Anterior cingulate cortex (tissue), 58 donors: ENCODE measurements at places on chromosomes 1 and 21.

- no peak for DNase-seq
These were observed 67.4 kb downstream of the DMRTB1 start for GRCh38 chr1:53526451-53527101.

DNA sequence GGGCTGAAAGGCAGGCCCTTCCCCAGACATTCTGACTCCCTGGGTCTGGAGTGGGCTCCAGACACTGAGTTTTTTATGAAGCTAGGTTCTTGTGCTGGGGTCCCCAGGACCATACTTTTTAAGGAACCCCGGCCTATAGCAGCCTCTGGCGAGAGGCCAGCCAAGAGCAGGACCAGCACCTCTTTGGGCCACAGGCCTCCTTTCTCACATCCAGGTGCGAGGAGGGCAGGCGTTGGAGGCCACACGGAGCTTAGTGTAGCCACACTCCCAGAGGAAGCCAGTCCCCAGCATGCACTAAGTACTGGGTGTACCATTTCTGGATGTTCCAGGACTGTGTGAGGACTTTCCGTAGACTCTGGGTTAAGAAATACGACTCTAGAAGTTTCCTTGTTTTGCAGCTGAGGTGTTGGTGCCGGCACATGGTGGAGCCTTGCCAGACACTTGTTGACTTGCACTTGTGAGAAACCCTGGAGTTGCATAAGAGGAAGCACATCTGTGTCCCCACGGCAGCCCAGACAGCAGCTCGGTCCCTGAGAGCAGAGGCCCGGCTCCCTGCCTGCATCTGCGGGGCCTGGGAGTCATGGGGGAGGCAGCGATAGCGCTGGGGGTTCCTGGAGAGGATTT, 122.2 kb upstream of the VAMP3 start:
- DNase-seq, result no peak

GRCh38 chr1:58000116-58000515, 546.4 kb downstream of the OMA1 start:
- DNase-seq, result no peak

GRCh38 chr1:155471891-155472290, 90.7 kb downstream of the ASH1L start:
- no peak for DNase-seq

- no peak for DNase-seq
These were observed 9.7 kb upstream of the ATAD3B start for GRCh38 chr1:1461721-1462317.

DNA sequence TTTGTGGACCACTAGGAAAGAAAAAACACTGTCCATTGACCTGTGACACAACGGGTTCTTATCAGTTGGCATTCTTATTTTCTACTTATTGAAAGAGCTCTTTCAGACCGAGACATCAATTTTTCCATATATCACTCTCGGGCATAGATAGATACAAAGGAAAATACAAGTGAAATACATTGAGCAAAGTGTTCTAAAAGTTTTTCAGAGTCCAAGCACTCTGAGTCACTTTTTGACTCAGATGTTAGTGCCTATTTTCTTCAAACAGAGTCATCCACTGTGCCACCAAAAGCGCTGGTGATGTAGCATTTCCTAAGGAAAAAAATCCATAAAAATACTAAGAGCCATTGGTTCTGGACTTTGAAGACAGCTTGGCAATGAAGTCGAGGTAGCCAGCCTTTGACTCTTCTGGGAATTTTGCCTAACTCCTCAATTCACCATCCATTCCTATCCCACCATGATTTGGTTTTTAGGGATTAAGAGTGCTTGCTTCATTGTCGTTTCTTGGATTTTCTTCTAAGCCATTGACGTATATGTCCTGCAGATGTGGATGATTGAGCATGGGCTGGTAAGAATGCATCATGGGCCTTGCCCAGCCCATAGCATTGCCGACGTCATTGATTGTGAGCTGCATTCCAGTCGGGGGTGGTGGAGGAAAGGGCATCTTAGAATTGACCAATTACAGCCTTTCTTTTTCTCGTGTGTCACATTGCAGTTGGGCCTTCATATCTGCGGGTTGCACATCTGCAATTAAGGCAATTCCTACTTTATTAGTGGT, 10.6 kb downstream of the GALNT2 start:
- DNase-seq, result no peak

GRCh38 chr1:55276671-55277376, 61.7 kb upstream of the USP24 start:
- peak; percentile 31 for DNase-seq

DNA sequence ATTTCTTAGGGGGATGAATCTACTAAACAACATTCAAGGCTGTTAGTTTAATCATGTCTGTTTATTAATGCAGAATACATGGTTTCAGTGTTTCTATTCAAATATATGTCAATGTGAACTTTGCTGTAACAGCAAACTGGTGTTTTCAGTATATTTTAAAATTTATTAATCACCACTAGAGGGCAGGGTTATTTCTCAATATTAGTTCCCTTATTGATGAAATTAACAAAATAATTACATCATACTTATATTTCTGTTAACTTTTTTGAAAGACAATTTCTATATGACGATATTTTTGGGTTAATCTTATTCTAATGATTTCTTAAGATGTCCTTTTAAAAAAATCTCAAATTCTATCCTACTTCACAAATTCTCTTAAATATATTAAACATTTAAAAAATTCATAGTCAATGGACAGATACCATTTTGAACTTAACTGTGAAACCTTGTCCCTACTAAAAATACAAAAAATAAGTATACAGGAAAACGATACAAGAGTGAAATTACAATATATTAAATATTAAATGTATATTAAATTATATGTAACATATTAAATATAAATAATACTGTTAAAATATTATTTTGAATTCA, 1034.1 kb upstream of the PRMT6 start:
- DNase-seq, result no peak

DNA sequence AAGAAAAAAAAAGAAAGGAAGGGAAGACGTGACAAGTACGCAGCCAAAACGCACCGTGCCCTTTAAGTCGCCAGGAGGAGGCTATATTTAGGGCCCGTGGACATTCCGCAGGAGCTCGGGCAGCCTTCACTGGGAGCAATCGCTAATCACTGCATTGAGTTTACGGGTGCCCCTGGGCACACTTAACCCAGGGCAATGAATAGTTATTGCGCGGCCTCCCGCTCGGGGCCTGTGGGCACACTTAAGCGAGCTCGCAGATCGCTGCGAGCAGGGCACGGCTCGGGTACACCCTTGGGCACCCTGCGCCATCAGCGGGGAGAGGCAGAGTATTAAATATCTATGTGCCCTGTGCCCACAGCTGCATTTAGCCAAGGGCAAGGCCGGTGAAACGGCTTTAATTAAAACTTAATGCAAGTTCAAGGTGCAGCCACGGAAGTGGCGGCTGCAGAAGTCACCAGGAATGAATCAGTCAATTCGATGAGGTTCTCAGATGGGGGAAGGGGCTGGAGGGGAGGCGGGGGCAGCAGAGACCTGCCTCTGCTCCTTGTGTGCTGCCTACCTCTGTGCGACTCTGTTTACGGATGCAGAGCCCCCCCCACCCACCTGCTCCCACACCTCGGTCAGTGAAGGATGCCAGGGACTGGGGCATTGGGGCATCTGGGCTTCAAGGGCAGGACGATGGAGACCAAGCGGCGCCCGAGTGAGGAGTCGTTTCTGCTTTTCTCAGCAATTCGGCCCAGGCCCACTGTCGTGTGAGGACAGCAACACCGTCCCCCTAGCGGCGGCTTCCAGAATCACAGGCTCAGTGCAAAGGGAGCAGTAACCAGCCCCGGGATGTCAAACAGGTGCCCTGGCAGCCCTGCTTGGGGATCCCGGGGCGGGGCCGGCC, 51.8 kb upstream of the TARDBP start:
- DNase-seq, result peak; percentile 56

DNA sequence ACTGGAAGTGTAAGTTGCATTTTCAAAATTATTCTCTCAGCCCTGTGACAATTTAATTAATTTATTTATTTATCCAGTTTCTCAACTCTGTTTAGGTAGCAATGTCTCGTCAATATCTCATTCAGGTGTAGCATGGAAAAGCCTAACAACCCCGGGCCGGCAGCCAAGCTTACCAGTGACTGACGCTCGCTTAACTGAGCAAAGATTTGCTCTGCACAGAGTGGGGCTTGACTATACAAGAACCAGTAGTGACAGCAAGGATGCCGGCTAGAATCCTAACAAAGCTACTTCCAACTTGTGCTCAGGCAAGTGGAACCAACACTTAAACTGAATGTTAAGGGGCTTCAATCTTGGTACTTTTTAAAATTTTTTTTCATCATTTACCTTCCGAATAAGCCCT, 80.9 kb upstream of the ESRRG start:
- DNase-seq, result no peak

DNA sequence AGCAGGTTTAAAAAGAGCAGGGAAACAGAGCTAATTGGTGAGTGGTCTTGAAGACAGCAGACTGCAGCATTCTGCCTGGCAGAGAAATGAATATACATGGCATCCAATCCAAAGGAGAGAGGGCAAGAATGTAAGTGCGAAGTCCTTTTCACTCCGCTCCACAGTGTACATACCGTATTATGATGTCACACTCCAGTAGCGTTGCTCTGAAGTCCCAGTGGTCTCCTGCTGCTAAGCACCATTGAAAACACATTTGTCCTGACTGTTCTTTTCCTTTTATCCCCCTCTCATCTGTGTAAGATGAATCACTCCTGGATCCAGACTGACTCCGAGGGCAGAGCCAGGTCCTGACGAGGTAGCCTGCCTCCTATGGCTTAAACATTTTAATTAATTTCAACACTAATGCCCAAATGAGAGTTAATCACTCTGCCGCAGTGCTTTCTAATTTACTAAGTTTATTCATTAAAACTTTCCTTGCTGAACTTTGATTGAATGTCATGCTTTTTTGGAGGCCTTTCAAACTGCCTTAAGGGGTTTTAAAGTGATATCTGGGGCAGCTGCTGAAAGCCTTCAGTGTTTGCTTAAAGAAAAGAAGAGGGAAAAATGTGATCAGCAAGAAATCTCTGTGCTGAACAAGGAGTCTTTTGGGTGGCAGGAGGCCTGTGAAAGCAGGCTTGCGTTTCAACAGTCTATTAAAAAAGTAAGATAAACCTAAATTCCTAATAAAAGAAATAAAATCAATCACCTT, 227.2 kb downstream of the ATG4C start:
- DNase-seq, result no peak

DNA sequence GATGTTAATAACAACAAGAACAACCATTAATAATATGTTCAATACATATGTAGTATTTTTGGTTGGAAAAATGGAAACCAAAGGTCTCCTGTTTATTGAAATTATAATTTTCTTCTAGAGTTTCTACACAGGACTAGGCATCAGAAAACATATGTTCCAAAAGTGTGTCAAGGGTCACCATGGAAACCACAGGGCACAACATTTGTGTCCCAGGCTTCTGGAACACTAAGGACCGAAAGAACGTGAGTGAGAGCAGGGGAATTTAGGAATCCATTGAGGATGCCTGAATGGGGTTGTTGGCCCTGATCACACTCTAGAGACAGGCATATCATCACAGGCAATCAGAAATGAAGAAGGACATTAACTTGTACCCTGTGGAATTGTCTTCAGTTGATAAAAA, 7.5 kb upstream of the CDC14A start:
- no peak for DNase-seq

GRCh38 chr1:219876798-219877209, 51.6 kb downstream of the SLC30A10 start:
- DNase-seq, result no peak

DNA sequence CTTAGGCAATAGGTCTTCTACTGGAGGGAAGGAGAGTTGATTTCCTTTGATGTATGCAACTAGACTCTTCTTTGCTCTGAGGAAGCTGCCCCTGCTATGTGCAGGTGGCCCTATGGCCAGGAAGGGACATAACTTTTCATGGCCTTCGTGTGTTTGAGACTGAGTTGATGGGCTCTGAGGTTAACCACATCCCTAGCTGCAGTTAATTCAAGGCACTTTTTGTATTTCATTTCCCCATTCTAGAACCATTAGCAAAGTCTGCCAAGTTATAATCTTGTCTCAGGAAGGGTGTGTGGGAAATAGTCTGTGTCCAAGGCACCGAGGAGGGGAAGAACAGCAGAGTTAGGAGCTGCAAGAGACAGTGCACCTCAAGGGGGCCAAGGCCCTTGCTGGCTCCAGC, 2.5 kb downstream of the FCRL4 start:
- no peak for DNase-seq

DNA sequence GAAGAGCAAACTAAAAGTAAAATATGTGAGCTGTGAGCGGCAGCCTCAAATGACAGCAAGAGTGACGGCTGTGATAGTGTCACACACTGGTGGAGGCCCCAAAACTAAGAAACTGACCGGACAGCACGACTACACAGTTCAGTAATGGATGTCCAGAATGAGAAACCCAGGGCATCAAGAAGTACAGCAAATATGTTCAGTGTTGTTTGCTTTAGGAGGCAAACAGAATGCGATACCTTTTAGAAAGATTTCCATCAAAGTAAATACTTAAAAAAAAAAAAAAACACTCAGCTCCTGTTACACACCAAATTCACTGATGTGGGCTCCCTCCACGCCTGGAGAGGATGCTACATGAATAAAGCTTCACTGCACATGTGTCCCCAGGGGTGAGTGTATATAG, 1.1 kb upstream of the PKP1 start:
- no peak for DNase-seq
